ENCODE measurements at places on chromosomes 3 and 15.
A peak's percentile ranks its signal among the peaks of the same experiment; 100 is the strongest.

DNA sequence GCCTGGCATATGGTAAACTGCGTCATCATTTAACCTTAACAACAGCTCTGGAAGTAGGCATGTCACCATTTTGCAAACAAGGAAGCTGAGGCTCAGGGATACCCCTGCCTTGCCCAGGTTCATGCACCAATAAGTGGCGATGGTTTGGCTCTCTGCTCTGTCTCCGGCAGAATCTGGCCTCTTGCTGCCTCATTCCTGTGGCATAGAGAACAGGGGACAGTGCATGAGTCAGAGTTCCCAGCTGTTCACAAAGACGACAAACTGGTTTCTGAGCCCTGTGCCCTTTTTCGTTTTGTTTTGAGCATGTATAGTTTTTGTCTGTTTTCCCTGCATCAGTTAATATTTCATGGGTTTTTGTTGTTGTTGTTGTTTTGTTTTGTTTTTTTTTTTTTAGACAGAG, 236.8 kb downstream of the OPA1 start:
- no peak for DNase-seq

GRCh38 chr3:129023008-129023358, 21.9 kb downstream of the EFCC1 start:
- no peak for DNase-seq

GRCh38 chr3:49638445-49638844, 35.7 kb upstream of the APEH start:
- DNase-seq = no peak

- no peak for DNase-seq
These were observed 30.1 kb upstream of the SPTSSB start for GRCh38 chr3:161401389-161401788.

- DNase-seq = no peak
These were observed 3.4 kb upstream of the RARB start for GRCh38 chr3:25424614-25425013.

DNA sequence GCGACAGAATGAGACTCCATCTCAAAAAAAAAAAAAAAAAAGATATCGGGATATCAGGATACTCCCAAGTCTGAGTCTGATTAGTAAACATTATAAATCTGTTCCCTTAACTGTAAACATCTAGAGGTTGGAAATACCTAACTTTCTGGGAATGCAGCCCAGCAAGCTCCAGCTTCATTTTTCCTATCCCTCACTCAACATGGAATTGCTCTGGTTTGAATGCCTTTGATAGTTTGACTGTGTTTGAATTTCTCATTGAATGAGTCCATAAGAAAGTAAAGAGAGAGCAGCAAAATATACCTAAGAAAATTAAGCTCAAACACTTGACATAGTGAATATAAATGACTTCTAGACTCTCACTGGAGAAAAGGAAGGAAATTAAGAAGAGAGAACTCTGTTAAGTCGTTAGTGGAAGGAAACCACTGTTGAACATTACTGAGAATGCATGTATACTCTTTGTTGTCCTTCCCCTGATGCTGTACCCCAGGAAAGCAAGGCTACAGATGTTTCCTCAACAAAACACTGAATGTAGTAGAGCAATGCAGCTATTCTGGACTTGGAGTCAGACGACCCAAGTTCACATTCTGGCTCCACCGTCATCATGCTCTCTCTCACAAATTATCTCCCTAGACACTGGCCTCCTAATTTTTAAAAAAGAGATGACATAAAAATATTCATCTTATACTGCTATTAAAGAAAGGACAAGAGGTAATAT, 62.4 kb downstream of the CD200 start:
- DNase-seq = no peak

- no peak for DNase-seq
These were observed 623.4 kb upstream of the SGO1 start for GRCh38 chr3:20809356-20809755.

- DNase-seq = no peak
These were observed 19.2 kb upstream of the KPNA1 start for GRCh38 chr3:122533931-122534334.

DNA sequence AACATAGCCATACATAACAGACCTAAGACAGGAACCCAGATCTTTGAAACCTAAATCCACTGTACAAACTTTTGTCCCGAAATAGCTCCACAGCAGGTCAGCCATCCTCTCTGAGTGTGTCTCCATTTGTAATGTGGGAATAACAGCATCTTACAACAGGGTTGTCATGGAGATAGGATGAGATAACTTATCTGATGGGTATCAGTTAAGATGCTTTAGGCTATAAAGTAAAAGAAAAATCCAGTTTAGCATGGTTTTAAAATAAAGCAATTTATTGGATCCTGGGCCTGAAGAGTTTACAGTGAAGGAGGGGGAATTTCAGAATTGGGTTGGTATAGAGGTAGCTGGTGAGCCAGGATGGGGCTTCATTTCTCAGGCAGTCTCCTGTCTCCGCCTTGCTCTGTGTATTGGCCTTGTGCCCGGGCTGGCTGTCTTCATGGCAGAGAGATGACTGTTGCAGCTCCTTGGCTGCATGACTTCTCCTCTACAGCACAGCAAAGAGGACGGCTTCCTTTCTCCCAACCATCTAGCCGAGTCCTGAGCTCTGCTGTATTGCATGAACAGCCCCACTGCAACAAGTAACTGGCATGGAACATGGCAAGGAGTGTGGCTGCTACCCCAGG, 131.9 kb upstream of the PROK2 start:
- DNase-seq = no peak

- DNase-seq = no peak
These were observed 1.7 kb upstream of the IFT57 start for GRCh38 chr3:108223928-108224327.

- no peak for DNase-seq
These were observed 434.2 kb upstream of the SUCLG2 start for GRCh38 chr3:68088636-68089035.

DNA sequence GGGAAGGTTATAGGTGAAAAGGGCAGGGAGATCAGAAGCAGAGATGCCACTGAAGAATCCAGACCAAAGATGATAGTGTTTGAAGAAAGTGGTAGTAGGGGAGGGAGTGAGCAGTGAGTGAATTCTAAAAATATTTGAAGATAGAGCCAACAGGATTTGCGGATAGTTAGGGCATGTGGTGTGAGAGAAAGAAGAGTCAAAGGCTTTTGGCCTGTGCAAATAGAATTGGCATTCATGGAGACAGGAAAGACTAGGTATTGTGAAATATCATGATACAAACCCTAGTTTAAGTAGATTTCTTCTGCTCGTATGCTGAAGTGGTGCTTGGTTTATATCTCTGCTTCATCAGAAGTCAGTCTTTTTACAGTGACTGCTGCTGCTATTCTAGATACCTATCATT, 224.2 kb upstream of the CFAP20DC start:
- DNase-seq = no peak

DNA sequence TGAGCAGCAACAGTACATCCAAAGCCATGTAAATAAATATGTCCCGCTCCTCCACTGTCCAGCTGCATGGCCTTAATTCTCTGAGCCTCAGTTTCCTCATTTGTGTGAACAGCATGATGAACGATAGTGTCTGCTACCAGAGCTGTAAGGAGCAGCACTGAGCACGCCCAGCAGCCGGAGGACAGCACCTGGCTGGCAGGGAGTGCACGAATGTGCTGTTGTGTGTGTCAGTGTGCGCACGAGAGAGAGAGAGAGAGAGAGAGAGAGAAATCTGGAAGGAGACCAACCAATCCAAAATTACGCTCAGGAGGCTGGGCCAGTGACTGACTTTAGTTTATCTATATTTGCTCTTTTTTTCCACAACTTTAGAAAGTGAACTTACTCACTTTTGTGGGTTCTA, 26.6 kb upstream of the PLXNA1 start:
- DNase-seq = no peak

GRCh38 chr15:44882499-44882968, 74.0 kb upstream of the TERB2 start:
- no peak for DNase-seq

GRCh38 chr15:81001152-81002008, 657 bp downstream of the TLNRD1 start:
- DNase-seq = peak; percentile 47

DNA sequence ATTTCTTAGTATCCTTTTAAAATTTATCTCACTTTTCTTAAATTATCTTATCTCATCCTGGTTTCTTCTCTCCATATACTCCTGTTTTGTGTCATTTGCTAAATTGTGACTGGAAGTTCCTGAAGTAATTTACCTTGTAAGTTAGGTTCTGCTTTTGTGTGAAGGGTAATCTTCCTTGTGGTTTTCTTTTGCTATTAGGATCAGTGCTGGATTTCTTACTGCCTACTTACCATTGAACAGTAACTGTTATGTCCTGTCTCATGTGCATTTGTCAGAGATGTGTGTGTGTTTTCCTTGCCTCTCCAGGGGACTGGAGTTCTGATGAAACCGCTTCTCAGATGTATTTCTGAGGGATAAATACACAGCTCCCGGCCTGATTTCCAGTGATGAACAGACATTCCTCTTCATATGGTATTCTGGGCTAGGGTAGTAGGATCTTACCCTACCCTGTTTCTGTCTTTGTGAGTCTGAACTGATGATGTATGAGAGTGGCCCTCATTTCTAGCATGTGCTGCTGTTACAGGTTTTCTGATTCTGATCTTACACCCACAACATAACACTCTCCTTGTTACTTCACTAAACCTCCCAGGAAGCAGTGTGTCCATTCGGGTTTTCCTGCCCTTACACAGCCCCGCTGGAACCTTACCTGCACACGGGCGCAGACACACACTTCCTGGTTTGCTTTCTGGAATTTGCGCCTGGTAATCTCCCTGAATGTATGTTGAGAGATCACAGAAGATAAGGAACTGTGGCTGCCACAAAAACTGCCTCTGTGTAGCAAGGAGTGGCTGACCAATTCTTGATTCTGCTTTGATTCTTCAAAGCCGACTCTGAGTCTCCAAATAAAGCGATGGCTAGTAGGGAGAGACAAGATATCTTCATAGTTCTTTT, 14.7 kb downstream of the PAK2 start:
- DNase-seq = no peak

GRCh38 chr15:25783607-25784540, 79.3 kb downstream of the ATP10A start:
- peak; percentile 52 for DNase-seq

GRCh38 chr3:150344079-150344759, 63.9 kb upstream of the TSC22D2 start:
- no peak for DNase-seq

- no peak for DNase-seq
These were observed 25.4 kb downstream of the SEMA6D start for GRCh38 chr15:47742742-47743141.

GRCh38 chr3:123411340-123412040, 37.4 kb downstream of the ADCY5 start:
- DNase-seq = no peak

DNA sequence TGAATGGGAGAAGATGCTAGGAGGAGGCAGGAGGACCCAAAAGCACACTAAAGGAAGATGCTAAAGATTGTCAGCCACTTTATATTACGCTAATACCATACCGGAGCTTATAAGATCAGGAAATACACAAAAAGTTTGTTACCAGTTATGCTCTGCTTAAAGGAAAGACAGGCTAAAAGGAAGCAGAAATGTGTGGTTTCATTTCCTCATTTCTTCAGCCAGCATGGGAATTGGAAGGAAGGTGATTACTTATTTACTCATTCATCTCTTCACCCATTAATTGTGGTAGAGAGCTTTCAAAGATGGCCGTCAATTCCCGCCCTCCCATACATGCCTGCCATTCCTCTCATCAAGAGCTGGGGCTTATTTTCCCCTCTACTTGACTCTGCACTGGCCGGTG, 26.7 kb upstream of the TMEM158 start:
- DNase-seq = no peak

DNA sequence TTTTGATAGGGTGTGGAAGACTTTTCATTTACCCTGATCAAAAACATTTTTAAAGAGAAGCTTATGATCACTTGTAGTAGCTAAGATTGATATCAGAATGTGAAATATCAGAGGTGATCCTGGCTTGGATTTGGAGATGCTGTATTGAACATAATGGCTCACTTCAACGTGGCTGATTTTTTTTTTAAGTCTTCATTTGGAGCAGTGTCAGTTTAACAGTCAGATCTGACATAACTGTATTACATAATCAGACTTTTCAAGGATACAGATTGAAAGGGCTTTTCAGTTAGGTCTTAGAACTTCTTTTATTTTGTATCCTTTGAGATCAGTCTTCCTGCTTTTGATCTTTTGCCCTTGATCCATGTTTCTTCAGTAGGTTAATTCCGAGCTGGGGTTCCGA, 98.5 kb downstream of the ITPR1 start:
- no peak for DNase-seq

DNA sequence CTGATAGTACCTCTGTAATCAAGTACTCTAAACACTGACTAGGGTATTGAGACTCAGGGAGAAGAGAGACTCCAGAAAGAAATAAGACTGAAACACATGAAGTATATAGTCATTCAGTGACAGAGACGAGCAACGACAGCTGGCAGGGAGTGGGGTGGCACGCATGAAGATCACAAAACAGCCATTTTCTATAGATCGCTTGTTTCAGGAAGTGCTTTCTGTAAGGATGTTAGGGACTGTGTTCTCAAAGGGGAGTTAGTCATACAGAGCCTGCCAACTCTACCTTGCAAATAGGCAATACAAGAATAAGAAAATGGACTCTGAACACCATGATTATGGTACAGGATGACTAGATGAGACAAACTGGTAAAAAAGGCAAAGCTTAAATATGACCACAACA, 139.5 kb downstream of the TBL1XR1 start:
- DNase-seq = peak; percentile 11

DNA sequence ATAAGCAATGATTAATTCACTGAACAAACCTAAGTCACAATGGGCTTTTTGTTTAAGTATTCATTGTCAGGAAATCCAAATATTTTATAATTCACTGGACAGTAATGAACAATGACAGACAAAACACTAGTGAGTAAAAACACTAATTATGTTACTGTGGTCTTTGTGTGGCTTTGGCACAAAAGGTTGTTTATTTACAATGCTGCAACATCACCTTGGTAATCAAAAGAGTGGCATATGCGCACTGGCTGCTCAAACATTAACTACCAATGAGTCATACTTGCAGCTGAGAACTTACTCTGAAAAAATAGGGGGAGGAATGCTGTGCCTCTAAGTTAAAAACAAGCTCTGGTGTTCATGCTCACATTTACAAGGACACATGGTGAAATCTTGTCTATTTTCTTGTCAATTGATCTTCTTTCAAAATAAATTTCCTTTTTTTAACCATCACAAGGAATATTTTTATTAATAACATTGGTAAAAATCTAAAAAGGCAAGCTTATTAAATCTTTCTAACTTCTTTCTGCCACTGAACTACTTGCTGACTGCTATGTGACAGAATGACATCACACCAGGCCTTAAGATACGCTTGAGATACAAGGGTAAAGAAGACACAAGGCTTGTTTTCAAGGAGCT, 85.2 kb upstream of the PPIB start:
- no peak for DNase-seq

DNA sequence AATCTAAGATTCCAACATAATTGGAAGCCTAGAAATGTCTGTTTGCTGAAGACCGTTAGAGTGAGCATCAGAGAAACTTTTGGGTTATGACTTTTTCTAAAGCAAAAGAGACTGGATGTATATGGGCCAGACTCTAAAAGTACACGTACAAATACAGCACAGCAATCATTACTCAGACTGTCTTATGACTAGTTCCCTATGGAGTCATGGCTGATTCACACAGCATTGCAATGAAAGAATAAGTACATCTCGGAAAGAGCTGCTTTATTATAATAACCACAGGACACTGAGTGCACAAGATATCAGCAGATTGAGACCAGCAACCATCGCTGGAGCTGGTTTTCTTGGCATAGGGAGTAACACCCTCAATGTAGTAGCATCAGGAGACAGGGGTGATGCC, 618.6 kb downstream of the NLGN1 start:
- DNase-seq = no peak

Measured in activated T-cell treated with anti-CD3 and anti-CD28 coated beads, Interleukin-2, amount 50 U/mL, for 4 hours (primary cell).